ENCODE measurements at places on chromosomes 5 and 9.
A peak's percentile ranks its signal among the peaks of the same experiment; 100 is the strongest.

- no peak for DNase-seq
Observed at GRCh38 chr9:68759981-68760673, 55.1 kb downstream of the PIP5K1B start.

DNA sequence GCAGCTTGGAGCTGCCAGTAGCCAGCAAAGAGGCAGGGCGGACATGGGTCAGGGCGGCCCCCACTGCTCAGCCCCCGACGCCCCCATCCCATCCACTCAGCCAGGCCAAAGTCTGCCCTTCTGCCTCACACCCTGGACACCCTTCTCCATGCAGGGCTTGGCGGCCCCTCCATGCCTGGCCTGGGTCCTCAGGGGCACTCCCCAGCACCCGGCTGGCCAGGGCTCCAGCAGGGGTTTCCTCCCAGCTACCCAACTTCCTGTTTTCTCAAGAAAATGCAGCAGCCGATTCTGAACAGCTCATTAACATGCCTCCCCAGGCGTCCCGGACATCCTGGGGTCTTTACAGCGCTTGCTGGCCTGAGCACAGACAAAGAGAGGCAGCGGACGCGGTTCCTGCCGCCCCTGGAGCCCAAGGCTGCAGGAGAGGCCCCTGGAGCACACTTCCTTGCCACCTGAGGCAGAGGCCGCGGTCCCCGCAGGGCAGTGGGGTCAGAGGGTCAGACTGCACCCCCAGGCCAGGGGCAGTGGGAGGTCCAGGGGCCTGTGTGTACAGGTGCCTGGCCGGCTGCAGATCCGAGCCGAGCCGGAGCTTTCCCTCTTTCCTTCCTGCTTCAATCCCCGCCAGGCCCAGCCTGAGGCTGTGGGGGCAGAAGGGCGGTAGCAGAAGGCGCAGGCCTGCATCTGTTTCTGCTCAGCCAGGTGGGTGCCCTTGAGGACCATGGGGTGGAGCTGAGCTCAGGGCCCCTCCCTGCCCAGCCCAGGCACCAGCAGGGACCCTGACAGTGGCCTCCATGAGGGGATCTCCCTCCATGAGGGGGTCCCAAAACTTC is 18.7 kb upstream of the NRARP start:
- DNase-seq: no peak

DNA sequence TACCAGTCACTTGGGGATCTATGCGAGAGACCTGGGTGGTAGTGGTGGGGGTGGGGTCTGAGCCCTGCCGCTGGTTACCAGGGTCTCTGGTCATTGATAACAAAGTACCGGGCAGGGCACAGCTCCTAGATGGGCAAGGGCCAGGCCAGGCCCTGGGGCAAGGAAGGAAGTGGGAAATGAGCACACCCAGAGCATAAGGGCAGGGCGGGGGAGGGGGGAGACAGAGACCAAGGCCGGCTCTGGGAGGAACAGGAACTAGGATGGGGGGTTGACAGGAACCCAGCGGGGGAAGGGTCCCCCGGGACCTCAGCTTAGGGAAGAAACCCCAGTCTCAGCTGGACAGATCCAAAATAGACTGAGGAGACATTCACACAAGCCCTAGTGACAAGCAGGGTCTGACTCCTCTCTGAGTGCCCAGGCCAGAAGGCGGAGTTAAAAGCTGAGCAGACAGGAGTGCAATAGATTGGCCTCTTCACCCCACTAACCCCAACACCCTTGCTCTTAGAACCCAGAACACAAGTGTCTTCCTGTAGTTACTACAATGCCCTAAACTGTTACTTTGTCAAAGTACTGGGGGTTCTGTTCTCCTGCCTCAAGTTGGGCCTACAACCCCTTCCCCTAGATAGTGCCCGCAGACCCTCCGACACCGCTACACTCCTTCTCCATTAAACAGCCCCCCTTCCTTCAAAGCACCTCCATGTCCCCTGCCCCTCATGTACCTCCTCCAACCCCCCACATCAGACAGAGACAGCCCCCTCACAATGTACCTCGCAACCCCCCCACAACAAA is 628 bp downstream of the ATOSB start:
- peak; percentile 49 for DNase-seq

- no peak for DNase-seq
Observed at GRCh38 chr9:19922476-19923118, 133.8 kb upstream of the SLC24A2 start.

DNA sequence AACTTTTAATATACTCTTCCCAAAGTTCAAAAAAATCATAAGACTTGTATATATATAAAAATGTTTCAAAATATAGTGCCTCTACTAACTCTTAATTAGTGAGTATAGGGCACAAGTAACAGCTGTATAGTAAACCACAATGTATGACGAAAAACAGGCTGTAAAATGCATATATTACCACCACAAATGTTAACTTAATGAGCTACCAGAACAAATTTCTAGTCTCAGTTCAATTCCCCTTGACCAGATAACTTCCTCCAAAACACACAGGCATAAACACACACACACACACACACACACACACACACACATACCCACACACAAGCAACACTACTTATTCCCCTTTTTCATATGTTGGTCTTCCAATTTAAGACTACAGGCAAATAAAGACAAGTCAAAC is 78.8 kb downstream of the FBXL17 start:
- no peak for DNase-seq

DNA sequence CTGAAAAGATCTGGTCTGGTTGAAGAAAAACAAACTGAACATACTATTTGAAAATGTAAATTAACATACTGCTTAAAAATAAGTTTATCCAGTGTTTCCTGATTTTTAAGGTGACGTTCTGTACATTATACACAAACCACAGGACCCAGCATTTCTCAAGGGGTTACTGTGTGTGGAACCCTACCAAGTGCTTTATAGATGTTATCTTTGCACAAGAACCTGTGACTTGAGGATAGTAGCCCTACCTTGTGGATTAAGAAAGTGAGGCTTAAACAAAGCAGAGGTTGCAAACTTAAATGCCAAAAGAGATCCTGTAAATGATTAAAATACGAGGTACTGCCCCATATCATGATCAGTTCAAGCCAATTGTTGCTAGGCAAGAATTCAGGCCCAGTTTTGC is 4.7 kb downstream of the KLF9 start:
- DNase-seq: no peak

DNA sequence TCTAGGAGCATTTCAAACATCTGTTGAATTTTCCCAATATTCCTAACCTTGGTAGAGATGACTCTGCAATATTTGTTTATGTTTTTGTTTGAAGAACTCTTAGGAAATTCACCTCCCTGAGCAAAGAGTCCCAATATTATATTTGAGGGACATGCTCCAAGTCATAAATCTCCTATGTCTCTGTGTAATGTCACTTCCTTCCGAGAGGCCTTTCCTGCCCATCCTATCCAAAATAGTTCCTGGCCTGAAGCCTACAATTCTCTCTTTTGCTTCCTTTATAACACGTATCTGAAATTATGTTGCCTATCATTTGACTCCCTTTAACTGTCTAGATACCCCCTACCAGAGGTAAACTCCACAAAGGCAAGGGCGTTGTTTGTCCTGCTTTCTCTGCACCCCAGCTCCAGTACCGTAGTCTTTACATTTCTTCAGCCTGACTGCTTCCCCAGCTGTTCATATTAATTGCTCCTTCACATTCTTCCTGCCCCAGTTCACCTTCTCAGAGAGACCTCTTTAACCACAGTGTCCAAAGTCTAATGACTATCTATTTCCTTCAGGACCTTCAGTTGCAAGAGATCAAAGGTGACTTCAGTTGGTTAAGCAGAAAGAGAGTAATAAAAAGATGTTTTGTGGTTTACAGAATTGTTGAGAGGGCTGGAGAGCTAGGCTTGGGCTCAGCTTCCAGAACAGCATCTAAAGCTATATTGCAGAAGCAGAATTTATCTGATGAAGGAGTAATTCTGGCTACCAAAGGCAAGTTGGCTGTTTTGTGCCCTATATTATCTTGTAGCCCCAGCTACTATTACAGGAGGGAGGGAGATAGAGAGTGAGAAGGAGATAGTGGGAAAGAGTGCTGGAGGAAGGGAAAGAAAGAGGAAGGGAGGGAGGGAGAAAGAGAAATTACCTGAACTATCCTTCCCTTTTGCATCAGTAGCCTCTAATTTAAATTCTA is 109.3 kb upstream of the TMEM161B start:
- no peak for DNase-seq

All from stimulated activated CD4-positive, alpha-beta T cell treated with anti-CD3 and anti-CD28 coated beads, Interleukin-1b, Interleukin-23, amount 100 ng/mL, for 48 hours (primary cell).